Right ventricle myocardium superior (tissue), 1 donor: ENCODE measurements at places on chromosomes 7 and 10. TPM values are rescaled to one million over a fixed set of nuclear protein-coding genes. Genes with fewer than 3 reads are reported as not detected.
A peak's percentile ranks its signal among the peaks of the same experiment; 100 is the strongest.

DNA sequence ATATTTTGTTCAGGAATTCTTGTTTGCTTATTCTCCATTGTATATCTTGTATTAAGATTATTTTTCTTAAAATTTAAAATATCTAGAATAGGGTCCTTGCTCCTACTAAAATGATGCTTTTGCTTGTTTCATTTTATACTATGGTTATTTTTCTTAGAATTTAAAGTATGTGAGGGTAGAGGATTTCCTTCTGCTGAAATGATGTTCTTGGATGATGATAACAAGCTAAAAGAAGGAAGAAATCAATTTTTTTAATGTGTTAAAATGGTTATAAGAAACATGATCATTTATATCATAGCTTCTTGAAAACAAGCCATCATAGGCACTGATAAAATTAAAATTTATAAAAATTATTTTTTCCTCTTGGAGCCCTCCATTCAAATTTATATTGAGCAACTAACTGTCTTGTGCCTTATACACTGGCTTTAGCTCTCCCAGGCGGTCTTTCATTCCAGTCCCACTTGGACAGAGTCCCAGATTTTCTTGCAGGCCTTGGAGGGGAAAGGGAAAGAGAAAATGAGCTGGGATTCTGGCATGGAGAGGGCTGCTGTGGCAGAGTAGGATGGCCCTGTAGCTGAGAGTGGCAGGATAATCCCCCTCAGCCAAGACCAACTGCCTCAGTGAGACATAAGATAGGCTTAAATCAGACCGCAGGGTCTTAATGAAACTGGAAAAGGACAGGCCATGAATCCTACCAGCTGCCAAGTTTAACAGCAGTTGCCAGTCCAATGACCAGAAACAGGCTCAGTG, 60.2 kb downstream of the DNAJB9 start:
- DNase-seq = peak; percentile 34

- DNase-seq = peak; percentile 40
Measured at GRCh38 chr10:119659951-119660350, 8.8 kb downstream of the BAG3 start.

GRCh38 chr10:75553550-75553949, 122.1 kb downstream of the LRMDA start:
- no peak for DNase-seq

- DNase-seq = no peak
Measured at GRCh38 chr7:151060416-151061212, 1.2 kb downstream of the SLC4A2 start.

The PLEKHA1 gene
- total RNA-seq = 74.4 TPM

The TEX47 gene
- total RNA-seq = not detected

- no peak for DNase-seq
Measured at GRCh38 chr7:43021431-43021830, 89.3 kb downstream of the MRPL32 start.

GRCh38 chr10:96683065-96683464, 37.2 kb downstream of the PIK3AP1 start:
- no peak for DNase-seq

The ASIC3 gene
- total RNA-seq = 6.5 TPM

The HGF gene
- 1.6 TPM for total RNA-seq

DNA sequence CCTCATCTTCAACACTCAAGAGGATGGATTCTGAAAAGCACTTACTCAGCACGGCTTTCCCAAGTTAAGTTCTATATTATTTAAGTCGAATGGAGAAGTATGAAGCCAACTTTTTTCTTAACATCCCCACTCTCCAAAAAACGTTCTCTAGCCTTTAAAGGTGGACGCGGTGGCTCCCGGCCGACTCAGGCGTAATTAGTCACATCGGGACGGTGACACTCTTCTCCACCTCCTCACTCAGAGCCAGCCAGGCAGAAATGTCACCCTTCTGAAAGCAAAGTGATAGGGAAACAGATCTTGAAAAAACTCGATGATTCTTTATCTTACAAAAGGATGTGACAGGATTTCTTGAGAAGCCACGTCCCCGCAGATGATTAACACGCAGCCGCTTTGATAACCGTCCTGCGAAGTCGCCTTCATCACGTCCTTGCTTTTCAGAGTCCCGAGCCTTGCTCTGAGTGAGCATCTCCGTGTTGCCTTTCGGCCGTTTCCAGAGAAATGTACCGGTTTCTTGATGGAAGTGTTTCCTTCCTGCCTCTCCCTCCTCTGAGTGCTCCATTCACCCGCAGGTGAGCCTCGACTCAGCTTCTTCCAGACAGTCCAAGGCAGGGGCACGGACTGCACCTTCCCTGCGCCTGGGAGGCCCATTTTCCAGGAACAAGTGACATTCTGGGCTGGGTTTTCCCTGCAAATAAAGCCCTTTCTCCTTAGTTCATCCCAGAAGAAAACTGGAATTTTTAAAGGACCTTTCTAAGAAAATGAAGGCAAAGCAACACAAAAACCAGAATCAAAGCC, 314.8 kb downstream of the DNAJB6 start:
- no peak for DNase-seq

The COL13A1 gene
- 0.89 TPM for total RNA-seq

GRCh38 chr10:84452003-84452402, 123.6 kb downstream of the CCSER2 start:
- DNase-seq = no peak

The TM9SF3 gene
- 68.5 TPM for total RNA-seq

DNA sequence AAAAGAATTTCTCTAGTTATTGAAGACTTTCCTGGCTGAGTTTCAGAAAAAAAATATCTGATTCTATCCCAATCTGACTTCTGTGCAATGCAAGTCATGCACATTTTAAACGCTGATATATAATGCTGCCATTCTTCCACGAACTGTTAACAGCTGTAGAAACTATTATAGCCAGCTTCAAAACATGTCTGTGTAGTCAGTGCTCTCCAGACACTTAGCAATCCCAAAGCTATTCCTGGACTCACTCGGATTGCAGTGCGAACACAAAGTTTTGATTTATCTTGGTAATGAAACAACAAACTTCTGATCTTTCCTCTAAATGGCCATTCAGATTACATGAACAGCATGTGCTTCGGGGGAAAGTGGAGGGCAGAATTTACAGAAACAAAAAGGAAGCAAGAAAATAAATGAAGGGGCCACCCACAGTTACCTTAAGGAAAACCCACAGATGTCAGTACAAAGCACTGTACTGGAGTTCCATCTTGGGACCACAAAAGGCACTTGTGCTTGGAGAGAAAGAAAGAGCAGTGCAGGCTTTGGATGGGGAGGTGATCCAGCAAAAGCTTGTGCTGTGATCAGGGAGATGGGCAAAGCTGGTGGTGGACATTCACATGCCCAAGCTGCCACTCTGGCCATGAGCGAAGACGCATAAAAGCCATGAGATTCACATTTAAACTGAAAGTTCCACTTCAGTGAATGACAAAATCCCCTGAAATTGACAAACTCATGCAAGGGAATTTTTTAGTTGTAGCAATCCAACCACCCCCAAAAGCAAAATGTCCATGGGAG, 32.1 kb upstream of the ADO start:
- no peak for DNase-seq

- no peak for DNase-seq
Measured at GRCh38 chr10:104190695-104191094, 41.5 kb downstream of the CFAP43 start.

DNA sequence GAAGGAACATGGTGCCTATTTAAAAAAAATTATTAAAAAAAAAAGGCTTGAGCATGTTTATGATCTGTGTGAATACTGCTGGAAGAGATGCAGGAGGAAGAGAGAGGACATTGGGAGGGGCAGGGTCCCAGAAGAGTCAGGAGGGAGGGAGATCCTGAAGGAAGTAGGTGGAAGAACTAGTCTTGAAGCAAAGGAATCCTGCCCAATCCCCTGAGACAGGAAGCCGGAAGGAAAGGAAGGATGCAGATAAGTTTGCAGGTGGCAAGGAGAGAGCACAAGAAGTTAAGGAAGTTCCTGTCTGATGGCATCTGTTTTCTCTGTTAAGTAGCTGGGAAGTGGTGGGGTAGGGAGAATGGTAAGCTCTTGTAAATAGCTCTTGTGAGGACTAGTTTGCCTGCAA, 318.5 kb downstream of the DOCK4 start:
- DNase-seq = no peak

The CHST12 gene
- 14.8 TPM for total RNA-seq

- no peak for DNase-seq
Measured at GRCh38 chr7:8305625-8306388, 43.8 kb upstream of the ICA1 start.

DNA sequence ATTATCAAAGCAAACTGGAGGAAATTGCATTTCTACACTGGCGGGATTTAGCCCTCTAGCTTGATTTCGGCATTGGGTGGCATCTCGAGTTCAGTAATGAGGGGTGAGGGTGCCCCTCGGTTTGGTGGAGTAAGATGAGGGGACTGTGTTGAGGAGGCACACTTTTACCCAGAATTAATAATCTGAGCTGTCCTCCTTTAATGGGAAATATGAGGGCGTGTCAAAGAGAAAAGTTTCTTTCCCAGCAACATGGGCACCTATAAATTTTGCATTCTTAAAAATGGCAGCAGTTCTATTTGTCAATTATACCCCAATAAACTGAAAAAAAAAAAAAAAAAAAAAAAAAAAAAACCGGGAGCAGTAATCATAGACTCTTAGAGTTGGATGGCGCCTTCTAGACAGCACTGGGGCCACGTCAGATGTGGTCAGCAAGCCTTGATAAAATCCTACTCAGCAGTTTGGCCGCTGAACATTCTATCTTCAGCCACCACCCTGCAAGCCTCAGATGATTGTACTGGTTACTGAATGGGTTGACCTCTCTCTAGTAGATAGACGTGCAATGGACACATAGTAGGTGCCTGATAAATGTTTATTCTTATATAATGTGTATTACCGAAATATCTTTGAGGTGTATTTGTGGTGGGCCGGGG, 931 bp downstream of the PAPSS2 start:
- DNase-seq = peak; percentile 56

DNA sequence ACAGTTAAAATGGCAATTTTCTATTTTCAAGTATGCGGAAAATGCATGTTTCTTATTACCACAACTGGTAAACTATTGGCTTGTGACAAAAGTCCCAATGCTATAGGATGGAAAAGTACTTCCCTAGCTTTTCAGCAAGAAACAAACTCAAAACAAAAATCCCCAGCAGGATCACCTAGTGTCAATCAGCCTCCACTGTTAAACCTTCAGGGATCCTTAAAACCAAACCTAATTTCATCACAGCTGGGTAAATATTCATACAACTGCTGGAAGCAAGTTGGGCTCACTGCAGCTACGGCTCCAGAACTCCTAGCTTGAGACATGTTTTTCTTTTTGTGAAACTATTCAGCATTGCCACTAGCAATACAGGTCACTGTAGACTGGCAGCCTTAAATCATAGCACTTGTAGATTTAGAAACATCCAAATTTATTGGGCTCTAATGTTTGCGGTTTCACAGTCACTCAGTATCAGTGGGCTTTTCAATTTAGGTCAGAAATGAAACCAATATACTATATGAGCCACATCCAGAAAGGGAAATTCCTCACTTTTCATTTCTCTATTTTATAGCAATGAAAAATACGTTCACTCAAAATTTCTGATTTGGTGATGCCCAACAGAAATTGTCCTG, 145.2 kb upstream of the ANK3 start:
- DNase-seq = no peak

DNA sequence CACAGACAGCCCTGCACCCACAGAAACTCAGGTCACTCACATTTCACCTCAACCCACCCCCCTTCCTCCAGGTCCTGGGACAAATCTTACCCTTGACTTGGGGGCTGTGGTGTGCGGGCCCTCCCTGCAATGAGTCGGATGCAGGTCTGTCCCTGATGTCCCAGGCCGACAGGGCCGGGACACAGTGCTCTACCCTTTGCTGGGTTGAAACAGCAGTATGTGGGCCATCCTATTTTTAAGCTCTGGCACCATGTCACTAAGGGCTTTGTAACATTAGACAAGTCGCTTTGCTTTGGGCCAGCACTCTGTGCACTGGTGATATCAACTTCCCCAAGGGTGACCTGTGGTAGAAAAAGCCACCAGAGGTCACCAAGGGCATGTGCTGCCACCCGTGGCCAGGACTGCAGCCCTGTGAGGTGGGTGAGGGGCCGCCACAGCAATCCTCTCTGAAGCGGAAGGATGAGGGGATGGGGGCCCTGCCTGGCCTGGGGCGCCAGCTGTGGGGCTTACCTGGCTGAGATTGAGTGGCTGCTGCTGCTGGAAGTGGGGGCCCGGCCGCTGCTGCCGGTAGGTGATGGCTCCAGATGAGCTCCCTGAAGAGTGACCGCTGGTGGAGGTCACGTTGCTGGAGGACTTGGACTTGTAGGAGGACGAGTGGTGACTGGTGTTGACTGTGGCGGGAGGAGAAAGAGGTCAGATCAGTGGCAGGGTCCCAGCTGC, 51.3 kb downstream of the CLEC2L start:
- peak; percentile 52 for DNase-seq

- peak; percentile 63 for DNase-seq
Measured at GRCh38 chr10:52313933-52314821, at the start of gene DKK1. Gene DKK1 (plus strand): TSS chr10:52314281. CDS start chr10:52314435, 154 bp downstream.

GRCh38 chr7:11648980-11649379, 183.0 kb downstream of the THSD7A start:
- DNase-seq = no peak

The SLC35G1 gene
- 1.7 TPM for total RNA-seq

GRCh38 chr7:21193895-21194294, 234.0 kb upstream of the SP4 start:
- no peak for DNase-seq

DNA sequence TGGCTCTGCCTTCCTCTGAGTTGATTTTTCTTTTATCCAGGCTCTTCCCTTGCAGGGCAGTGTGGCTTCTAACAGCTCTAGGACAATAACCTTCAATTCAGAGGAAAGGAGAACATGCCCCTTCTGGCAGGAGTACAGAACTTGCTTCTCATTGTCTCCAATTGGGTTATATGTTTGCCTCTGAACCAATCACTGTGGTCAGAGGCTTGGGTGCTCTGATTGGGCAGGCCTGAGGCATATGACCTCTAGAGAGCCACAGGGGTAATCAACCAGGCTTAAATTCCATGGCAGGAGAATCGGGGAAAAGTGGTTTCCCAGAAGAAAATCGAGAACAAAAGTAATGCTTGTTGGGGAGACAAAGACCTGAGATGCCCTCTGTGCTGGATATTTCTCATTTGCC, 240.0 kb downstream of the REEP3 start:
- no peak for DNase-seq
